ENCODE measurements at places on chromosomes 1 and 21.
A peak's percentile ranks its signal among the peaks of the same experiment; 100 is the strongest.

- DNase-seq = no peak
These were observed 296.0 kb upstream of the PTBP2 start for GRCh38 chr1:96425382-96426129.

GRCh38 chr1:1601564-1602303, 1.8 kb upstream of the FNDC10 start:
- no peak for DNase-seq

DNA sequence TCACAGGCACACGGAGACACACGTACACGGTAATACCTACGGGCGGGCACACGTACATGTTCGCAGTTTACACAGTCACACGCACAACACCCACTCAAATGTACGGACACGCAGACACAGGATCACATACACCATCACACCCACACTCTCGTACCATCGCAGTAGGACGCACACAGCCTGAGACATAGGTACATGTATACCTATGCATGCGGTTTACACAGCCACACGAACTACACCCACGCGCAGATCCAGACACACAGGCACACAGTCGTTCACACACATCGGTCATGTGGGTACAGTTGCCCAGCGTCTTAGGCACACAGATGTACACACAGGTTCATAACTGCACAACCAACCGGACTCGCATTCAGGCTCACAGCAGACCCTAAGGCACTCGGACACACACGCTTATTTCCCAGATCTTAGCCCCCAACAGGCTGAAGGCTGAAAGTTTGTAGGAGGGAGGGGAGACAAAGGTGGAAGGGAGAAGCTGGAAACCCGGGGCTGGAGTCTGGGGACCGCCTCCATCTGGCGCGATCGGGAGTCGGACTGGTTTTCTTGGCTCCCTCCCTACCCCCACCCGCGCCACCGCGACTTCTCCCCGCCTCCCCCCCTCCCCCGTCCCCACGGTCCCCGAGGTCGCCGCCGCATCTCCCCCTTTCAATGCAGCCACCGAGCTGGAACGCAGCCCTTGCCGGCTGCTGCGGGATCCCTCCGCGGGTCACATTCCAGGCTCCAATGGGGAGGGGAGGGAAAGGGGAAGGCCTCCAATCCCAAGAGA, 51.9 kb upstream of the SYNC start:
- DNase-seq = peak; percentile 51

GRCh38 chr1:68363339-68363738, 86.4 kb downstream of the RPE65 start:
- DNase-seq = no peak

DNA sequence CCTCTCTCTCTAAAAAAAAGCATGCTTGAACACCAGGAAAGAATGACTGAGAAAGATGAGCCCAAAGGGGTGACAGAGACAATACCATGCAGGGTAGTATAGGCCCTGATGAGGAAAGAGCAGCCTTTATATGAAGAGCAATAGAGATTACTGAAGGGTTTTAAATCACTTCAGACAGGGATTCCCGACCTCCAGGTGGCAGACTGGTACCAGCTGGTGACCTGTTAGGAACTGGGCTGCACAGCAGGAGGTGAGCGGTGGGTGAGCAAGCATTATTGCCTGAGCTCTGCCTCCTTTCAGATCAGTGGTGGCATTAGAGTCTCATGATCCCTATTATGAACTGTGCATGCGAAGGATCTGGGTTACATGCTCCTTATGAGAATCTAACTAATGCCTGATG, 30.8 kb upstream of the GTF2B start:
- DNase-seq = no peak

DNA sequence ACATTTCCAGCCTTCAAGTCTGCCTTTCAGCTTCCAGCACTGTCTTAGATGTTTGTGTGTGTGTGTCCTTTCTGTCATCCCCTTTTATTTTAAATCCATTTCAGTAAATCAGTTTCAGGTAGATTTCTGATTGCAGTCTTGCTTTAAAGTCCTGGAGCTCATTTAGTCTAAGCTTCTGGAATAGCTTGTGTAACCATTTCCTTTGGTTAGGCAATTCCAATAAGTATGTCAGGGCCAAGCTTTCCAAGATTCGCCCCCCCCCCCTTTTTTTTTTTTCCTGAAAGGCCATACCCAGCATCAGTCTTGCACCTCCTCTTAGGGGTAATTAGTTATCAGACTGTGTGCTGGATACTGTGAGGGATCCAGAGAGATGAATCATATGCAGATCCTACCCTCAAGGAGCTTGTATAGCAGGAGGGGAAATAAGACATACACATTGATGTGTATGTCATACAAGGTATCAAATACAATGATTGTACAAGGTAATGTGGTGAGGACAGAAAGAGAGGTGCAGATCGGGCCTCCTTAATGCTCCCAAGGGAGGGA, 41.3 kb downstream of the NFYC start:
- no peak for DNase-seq

- peak; percentile 4 for DNase-seq
These were observed 1.2 kb downstream of the ACBD3 start for GRCh38 chr1:226185141-226186036.
